ENCODE measurements at places on chromosomes 12 and 14. TPM values are rescaled to one million over a fixed set of nuclear protein-coding genes. Genes with fewer than 3 reads are reported as not detected.

DNA sequence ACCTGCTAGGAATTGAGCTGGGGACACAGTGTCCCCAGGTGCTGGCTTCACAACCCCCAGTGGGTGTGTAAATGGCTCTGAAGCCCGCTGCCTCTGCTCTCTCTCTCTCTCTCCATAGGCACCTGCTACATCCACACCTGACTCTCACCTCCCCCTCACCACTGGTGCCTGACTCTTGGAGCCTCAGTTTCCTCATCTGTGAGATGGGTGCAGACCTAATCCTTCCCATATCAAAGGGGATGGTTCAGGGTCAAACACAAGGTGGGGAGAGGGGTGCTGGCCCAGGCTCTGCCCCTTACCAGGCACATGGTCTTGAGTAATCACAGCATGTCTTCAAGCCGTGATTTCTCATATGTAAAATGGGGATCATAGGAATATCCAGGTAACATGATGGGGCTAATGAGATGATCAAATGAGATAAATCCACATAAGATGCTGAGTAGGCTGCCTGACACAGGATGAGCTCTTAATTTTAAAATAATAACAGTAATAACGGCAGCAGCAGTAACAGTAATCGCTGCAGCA, 37.6 kb downstream of the TESC start:
- no peak overlapping the region for H3K27ac ChIP-seq
- H3K4me1 ChIP-seq = peaks cover 13% of the 10 kb centered on the region
- H3K4me3 ChIP-seq = no peak overlapping the region
- DNase-seq = no peak
- no peaks in the 10 kb centered on the region for H3K27me3 ChIP-seq

GRCh38 chr12:6826734-6827436, 1.3 kb upstream of the P3H3 start:
- no peak for DNase-seq
- no peak overlapping the region for H3K4me3 ChIP-seq
- H3K27me3 ChIP-seq = peaks cover 15% of the 10 kb centered on the region
- peaks cover 23% of the 10 kb centered on the region for H3K4me1 ChIP-seq
- H3K27ac ChIP-seq = no peak overlapping the region

DNA sequence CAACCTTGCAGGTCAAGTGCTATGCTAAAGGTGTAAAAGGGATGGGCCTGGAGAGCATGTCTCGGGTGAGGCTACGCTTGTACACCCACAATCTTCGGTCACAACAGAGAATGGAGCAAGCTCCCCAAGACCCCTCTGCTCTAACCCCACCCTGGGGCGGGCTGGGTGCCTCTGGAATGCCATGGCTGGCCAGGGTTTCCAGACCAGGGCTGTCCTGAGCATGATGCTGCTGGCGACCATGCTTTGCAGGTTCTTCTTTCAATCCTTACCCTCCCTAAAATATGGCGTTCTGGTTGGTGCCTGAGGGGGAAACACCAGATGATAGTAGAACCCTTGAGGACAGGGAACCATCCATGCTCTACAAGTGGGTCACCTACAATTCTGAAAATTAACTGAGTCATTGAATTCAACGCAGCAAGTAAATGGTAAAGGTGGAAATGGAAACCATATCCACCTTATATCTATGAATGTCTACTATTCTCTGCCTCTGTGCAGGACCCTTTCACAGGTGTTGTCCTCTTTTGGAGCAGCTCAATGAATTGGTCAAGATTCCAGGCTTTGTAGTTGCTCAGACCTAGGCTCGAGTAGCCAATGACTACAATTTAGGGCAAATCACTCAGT, 111.6 kb upstream of the EGLN3 start:
- H3K4me3 ChIP-seq = no peak overlapping the region
- H3K4me1 ChIP-seq = no peaks in the 10 kb centered on the region
- no peak overlapping the region for H3K27ac ChIP-seq
- H3K36me3 ChIP-seq = no peaks in the 10 kb centered on the region

- H3K36me3 ChIP-seq = no peaks in the 10 kb centered on the region
- H3K27me3 ChIP-seq = peaks cover 5% of the 10 kb centered on the region
- no peaks in the 10 kb centered on the region for H3K4me1 ChIP-seq
- no peak for DNase-seq
- no peak overlapping the region for H3K4me3 ChIP-seq
Measured at GRCh38 chr14:89060191-89060590, 235.7 kb downstream of the TTC8 start.

DNA sequence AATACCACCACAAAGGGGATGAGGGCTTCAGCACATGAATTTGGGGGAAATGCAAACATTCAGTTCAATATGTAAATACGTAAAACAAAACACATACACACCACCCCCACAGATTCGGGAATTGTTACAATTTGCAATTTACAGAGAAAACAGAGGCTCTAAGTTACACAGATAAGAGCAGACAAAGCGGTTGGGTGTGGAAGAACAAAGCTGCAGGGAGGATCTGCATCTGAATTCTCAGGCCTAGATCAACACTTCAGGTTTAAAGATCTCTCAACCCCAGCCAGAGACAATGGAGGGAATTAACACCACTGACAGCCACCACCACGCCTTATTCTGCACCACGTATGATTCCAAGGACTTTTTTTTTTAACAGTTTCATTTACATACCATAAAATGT, 375.5 kb downstream of the BCL11B start:
- no peaks in the 10 kb centered on the region for H3K4me1 ChIP-seq
- DNase-seq = no peak
- no peaks in the 10 kb centered on the region for H3K27me3 ChIP-seq

DNA sequence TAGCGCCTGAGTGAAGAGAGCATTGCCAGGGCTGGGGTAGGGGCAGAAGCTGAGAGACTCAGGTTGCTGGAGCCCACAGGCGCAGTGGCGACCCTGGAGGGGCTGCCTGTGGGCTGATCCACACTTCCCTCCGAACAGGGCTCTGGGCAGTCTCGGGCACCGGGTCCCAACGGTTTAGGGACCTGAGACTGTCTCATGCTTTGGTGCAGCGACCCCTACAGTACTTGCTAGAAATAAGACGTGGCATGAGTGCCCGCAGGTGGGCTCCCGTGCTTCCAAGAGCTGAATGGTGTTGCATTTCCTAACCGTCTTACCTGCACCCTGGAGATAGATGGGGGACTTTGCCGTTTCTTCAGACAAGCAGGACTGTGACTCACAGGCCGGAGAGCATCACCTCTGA, 57.4 kb downstream of the AACS start:
- no peak overlapping the region for H3K4me3 ChIP-seq
- no peaks in the 10 kb centered on the region for H3K36me3 ChIP-seq
- DNase-seq = no peak
- no peak overlapping the region for H3K27ac ChIP-seq

- no peak overlapping the region for H3K4me3 ChIP-seq
- H3K27me3 ChIP-seq = no peaks in the 10 kb centered on the region
- no peaks in the 10 kb centered on the region for H3K36me3 ChIP-seq
- H3K4me1 ChIP-seq = no peaks in the 10 kb centered on the region
- no peak overlapping the region for H3K27ac ChIP-seq
Measured at GRCh38 chr14:84446250-84446649, 1083.7 kb upstream of the FLRT2 start.

GRCh38 chr12:33770652-33771051, 251.6 kb upstream of the ALG10 start:
- H3K4me3 ChIP-seq = no peak overlapping the region
- H3K36me3 ChIP-seq = no peaks in the 10 kb centered on the region
- no peak overlapping the region for H3K27ac ChIP-seq
- no peak for DNase-seq

DNA sequence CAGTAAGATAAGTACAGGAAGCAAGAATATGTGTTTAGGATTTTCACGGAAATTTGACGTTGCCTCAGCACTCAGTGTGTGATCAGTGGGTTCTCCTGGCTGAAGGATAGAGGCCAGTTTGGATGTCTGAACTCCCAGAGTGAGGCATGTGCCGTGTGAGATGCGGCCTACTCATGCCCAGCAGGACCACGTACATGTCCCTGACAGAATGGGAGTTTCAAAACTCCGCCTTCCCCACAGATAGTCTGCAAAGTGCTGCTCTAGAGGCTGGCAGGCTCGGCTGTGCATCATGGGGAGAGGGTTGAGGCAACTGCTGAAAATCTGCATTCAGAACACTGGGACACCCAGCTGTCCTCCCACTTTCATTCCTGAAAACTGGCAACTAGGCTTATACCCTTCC, 58.3 kb downstream of the NINJ2 start:
- H3K27me3 ChIP-seq = no peaks in the 10 kb centered on the region
- no peaks in the 10 kb centered on the region for H3K36me3 ChIP-seq
- peaks cover 11% of the 10 kb centered on the region for H3K4me1 ChIP-seq
- DNase-seq = no peak
- no peak overlapping the region for H3K4me3 ChIP-seq

DNA sequence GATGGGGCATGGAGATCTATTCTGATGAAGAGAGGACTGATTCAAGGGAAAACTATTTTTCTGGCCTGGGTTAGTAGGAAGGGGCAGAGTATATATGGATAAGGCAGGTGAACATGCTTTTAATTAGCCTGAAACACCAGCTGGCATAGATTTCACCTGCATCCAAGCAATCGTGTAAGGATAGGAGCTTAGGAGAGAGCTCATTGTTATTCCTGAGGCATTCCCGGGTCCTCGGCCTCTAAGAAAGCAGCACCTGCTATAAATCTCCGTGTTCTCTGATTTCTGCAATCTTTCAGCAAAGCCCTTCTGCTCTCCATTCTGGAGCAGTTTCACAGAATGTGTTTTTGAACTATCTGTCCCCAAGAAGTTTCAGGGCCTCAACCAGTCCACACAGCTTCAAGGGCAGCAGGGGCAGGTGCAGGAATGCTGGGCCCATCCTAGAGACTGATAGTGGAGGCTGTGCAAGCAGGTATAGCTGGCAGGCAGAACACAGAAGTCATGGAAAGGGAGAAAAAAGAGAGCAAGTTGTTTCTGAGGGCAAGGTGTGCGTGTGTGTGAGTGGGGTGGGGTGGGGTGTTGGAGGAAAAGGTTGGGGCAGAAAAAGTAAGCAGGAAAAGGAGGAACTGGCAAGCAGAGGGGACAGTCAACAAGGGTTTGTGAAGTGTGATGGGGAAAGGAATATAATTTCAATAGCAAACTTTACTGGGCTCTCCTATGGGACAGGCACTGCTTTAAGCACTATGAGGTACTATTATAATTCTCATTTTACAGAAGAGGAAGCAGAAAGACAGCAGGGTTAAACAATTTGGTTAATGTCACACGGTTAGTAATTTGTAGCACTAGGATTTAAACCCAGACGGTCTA, 203.7 kb upstream of the SSTR1 start:
- H3K4me1 ChIP-seq = no peaks in the 10 kb centered on the region
- H3K27ac ChIP-seq = no peak overlapping the region
- no peaks in the 10 kb centered on the region for H3K27me3 ChIP-seq

- H3K4me3 ChIP-seq = no peak overlapping the region
- H3K27me3 ChIP-seq = no peaks in the 10 kb centered on the region
- H3K27ac ChIP-seq = peak overlapping the region; percentile 17
- peaks cover 37% of the 10 kb centered on the region for H3K4me1 ChIP-seq
- H3K36me3 ChIP-seq = peaks cover 92% of the 10 kb centered on the region
Measured at GRCh38 chr12:21638054-21638891, 19.4 kb downstream of the LDHB start.

- DNase-seq = no peak
- no peaks in the 10 kb centered on the region for H3K27me3 ChIP-seq
- H3K36me3 ChIP-seq = no peaks in the 10 kb centered on the region
- no peak overlapping the region for H3K4me3 ChIP-seq
Measured at GRCh38 chr14:95216008-95216407, 58.7 kb upstream of the DICER1 start.

- H3K27me3 ChIP-seq = no peaks in the 10 kb centered on the region
- DNase-seq = no peak
- H3K36me3 ChIP-seq = no peaks in the 10 kb centered on the region
- H3K27ac ChIP-seq = no peak overlapping the region
- no peaks in the 10 kb centered on the region for H3K4me1 ChIP-seq
Measured at GRCh38 chr12:90682398-90682797, 272.6 kb downstream of the CCER1 start.

DNA sequence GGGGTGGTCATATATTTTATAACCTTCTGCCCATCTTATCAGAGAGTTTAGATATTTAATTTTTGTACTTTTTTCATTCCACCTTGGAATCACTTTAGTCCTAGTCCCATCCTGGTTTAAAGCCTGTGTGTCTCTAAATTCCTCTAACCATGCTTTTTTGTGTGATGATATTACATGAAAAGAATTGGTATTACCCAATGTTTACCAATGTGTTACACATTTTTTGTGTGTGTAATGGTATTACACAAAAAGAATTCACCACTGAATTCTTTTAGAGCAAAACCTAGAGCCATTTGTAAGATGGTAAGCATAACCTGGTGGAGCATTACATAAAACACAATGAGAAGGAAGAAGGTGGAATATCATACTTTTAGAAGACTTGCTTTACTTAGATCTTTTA, 77.5 kb downstream of the FAR2 start:
- H3K27me3 ChIP-seq = no peaks in the 10 kb centered on the region
- no peaks in the 10 kb centered on the region for H3K4me1 ChIP-seq
- no peaks in the 10 kb centered on the region for H3K36me3 ChIP-seq
- no peak overlapping the region for H3K4me3 ChIP-seq
- no peak for DNase-seq
- H3K27ac ChIP-seq = no peak overlapping the region

GRCh38 chr14:68509188-68509983, 283.5 kb downstream of the ZFP36L1 start:
- H3K36me3 ChIP-seq = no peaks in the 10 kb centered on the region
- DNase-seq = no peak
- H3K27ac ChIP-seq = no peak overlapping the region
- no peak overlapping the region for H3K4me3 ChIP-seq

DNA sequence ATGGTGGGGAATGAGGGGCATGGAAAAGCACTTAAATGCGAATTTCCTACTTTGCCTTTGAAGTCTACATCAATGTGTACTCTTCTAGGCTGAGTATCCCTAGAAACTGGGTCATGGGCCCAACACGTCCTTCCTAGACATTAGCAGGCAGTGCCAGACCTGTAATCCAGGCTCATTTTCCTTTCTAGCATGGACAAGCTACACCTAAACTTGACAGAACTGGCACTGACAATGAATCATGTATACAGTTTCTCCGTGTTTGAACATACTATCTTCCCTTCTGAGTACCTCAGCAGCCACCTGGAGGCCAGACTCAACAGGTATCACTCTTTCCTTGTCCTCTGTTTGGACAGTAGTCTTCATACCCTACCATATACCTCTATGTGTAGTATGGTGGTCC, 25.8 kb upstream of the PDE1B start:
- H3K4me1 ChIP-seq = no peaks in the 10 kb centered on the region
- no peak overlapping the region for H3K27ac ChIP-seq
- peaks cover 99% of the 10 kb centered on the region for H3K36me3 ChIP-seq

The IGFBP6 gene
- total RNA-seq = not detected

The TMEM132D gene
- total RNA-seq = not detected

The GLT1D1 gene
- not detected for total RNA-seq

The CS gene
- total RNA-seq = 173 TPM

The GALNT8 gene
- total RNA-seq = 7.3 TPM

The TAS2R8 gene
- not detected for total RNA-seq

The DNAI7 gene
- 0.25 TPM for total RNA-seq

The ASPG gene
- not detected for total RNA-seq

The OAS1 gene
- 44.2 TPM for total RNA-seq
